ENCODE measurements at places on chromosomes 1 and 21. TPM values are rescaled to one million over a fixed set of nuclear protein-coding genes. Genes with fewer than 3 reads are reported as not detected.

CYP4X1 gene
- 0.20 TPM for total RNA-seq

KRTAP6-1 gene
- total RNA-seq: not detected

AK2 gene
- 103 TPM for total RNA-seq

UBIAD1 gene
- total RNA-seq: 14.5 TPM

RHD gene
- total RNA-seq: under 0.01 TPM

HSD11B1 gene
- total RNA-seq: 16.5 TPM

PGBD5 gene
- total RNA-seq: not detected

MROH7 gene
- 0.37 TPM for total RNA-seq

PRAMEF9 gene
- total RNA-seq: not detected

PAQR7 gene
- total RNA-seq: 7.3 TPM

Data from subcutaneous preadipocyte (primary cell).